ENCODE measurements at places on chromosomes 5 and 9.
A peak's percentile ranks its signal among the peaks of the same experiment; 100 is the strongest.

DNA sequence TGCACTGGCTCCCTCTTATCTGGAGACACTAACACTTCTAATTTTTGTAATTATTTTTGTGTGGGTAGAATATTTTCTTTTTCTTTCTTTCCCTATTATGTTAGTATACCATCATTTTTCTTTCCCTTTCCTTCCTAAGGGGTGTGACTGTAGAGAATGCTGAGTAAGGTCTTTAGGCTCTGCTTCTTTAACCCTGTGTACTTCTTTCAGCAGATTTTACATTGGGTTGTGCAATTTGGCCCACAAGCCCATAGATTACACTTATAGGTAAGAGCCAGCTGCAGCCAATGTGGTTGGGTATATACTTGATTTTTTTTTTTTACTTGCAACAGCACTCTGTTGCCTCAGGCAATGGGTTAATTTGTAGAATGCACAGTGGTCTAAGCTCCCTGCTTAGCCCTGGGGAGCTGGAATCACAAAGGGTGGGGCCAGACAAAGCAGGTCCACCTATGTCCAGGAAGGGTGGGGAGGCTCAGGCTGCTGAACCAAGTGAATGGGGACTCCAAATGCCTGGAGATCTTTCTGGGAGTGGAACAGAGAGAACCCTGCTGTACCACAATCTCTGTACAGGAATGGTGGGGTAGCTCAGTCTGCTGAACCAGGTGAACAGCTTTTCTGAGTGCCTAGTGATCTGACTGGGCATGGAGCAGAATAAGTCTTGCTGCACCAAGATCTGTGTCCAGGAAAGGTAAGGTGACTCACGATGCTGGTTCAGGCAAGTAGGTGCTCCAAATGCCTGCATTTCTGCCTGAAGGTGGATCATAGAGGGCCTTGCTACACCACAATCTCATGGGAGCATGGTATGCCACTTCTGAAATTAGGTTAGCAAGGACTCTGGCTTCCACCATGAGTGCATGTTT is 64.9 kb downstream of the SLC25A46 start:
- peak; percentile 97 for DNase-seq

- DNase-seq = peak; percentile 66
Measured at GRCh38 chr5:157855404-157855994, 3.4 kb downstream of the CLINT1 start.

- no peak for DNase-seq
Measured at GRCh38 chr5:97550818-97551217, 367.8 kb upstream of the RIOK2 start.

DNA sequence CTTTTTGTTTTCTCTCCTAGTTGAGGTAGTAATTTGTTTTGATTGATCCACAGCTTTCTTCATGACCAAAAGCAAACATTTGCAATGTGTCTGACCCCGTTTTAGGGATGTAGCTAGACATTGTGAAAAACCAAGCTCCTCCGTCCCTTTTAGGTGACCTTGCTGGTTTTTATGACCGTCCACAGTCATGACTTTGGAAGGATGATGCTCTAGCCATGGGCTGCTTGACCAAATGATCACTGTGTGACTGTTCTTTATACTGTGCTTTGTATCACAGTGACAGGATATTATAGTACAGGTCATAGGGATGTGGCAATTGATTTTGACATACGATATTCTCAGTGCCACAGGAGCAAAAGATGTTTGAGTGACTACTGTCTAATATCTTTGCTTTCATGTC is 54.4 kb downstream of the KCNN2 start:
- DNase-seq = no peak

- DNase-seq = peak; percentile 33
Measured at GRCh38 chr5:160312134-160312959, at the start of gene CCNJL. TSS of gene CCNJL (minus strand) at chr5:160312564. CDS start at chr5:160311923, 641 bp downstream.

DNA sequence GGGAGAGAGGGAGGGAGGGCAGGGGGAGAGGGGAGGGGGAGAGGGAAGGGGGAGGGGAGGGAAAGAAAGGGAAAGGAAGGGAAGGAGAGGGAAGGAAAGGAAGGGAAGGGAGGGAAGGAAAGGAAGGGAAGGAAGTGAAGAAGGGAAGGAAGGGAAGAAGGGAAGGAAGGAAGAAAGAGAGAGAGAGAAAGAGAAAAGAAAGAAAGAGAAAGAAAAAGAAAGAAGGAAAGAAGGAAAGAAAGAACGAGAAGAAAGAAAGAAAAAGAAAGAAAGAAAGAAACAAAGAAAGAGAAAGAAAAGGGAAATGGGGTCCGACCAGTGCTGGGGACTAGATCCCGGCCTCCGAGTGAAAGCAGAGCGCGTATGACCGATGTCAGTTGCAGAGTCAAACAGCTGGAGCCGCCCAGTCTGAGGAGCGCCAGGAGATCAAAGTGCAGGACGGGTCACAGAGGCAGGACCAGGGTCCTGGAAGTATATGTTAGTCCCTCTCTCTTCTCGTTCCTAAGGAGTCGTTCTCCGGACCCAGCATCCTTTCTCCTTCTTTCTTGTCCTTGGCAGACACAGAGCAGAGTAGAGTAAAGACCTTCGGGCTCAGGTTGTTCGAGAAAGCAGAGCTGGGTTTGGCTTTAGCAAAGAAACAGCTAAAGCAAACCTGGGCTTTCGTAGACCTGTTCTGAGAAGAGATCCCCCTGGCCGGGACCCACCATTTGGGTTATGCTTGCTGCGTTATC is 305.4 kb upstream of the MSX2 start:
- DNase-seq = no peak

DNA sequence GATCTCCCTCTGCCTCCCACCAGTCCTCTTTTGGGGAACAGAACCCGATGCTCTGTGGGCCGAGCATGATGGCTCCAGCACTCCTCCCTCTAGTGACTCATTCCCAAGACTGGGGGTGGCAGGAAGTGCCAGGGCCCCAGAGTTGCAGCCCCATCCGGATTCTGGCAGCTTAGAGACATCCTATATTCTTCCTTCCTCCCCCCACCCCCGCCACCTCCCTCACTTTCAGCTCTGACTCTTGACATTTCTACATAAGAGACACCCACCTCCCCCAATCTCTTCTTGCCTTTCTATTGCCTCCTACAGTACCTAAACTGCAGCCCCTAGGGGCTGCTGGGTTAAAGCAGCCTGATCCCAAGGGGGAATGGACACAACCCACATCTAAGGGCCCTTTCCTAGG is 47.1 kb upstream of the MATR3 start:
- peak; percentile 50 for DNase-seq

- no peak for DNase-seq
Measured at GRCh38 chr5:126499853-126500342, 76.7 kb downstream of the GRAMD2B start.

DNA sequence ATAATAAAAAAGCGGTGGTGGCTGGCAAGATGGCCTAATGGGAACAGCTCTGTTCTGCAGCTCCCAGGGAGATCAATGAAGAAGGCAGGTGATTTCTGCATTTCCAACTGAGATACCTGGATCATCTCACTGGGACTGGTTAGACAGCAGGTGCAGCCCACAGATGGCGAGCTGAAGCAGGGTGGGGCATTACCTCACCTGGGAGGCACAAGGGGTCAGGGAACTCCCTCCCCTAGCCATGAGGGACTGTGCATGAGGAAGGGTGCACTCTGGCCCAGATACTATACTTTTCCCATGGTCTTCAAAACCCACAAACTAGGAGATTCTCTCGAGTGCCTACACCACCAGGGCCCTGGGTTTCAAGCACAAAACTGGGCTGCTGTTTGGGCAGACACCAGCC is 45.6 kb upstream of the PTGER4 start:
- no peak for DNase-seq

- no peak for DNase-seq
Measured at GRCh38 chr5:156031181-156031580, 295.8 kb upstream of the SGCD start.

GRCh38 chr9:8390571-8390970 is 591.0 kb upstream of the DMAC1 start:
- DNase-seq = no peak

- DNase-seq = peak; percentile 67
Measured at GRCh38 chr5:98349251-98349989, 424.0 kb upstream of the RGMB start.

- DNase-seq = peak; percentile 28
Measured at GRCh38 chr9:106874652-106875051, 11.7 kb downstream of the ZNF462 start.

- no peak for DNase-seq
Measured at GRCh38 chr9:18754537-18754936, 278.5 kb downstream of the SAXO1 start.

DNA sequence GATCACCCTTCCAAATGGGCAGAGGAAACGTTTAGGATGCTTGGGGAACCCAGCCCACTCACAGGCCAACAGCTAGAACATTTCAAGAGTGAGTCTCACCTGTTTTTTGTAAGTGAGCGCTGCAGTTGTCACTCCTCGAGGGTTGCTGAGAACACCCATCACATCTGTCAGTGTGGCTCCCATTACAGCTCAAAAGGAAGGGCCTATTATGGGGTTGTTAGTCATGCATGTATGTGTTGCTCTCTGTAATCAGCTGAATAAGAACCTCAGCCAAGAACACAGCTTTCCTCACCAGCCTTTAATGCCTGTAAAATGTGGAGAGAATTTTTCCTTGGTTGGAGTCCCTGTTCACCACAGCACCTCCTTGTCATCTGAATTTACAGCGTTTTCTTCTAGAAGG is 196.3 kb upstream of the KLF4 start:
- DNase-seq = peak; percentile 26

DNA sequence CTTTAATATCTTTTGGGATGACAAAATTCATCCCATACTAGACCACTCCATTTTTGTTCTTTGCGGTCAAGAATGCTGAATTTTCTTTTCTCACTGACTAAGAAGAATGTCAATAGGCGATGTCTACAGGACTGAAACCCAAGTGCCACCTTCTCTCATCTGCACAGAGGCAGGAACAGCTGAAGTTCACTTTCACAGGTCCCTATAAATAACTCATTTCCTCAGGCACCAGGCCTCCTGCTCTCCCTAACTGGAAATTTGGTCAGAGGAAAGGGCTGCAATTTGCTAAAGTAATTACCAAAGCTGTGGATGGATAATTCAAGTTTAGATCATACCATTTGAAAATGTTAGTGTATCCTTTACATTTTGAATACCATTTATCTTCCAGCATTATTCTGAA is 142.9 kb downstream of the DIRAS2 start:
- DNase-seq = no peak

DNA sequence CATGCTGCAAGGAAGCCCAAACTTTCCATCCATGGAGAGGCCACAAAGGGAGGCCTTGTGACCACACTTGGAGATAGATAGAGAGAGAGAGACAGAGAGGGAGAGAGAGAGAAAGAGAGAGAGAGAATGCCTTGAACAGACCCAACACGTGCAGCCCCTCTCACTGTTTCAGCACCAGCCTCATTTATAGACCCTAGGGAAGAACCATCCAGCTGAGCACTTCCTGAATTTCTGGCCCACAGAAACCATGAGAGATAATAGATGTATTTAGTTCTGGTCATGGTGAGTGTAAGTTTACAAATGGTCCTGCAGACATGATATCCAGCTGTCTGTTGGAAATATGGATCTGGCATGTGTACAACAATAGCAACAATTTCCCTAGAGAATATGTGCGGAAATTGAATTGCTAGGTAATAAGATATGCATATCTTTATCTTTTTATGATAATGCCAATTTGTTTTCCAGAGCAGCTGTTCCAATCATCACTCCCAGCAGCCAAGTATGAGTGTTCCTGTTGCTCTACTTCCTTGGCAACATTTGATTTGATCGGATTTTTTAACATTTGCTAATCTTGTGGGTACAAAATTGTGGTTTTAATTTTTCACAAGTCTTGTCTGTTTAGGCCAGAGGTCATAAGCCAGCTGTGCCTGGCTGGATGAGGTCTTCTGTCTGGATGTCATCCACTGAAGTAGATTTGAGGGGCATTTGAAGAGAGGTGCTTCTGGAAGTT is 217.3 kb upstream of the IL12B start:
- DNase-seq = no peak

Measured in bronchial epithelial cell (primary cell).